ENCODE measurements at places on chromosomes 7 and 10. TPM values are rescaled to one million over a fixed set of nuclear protein-coding genes. Genes with fewer than 3 reads are reported as not detected.

DNA sequence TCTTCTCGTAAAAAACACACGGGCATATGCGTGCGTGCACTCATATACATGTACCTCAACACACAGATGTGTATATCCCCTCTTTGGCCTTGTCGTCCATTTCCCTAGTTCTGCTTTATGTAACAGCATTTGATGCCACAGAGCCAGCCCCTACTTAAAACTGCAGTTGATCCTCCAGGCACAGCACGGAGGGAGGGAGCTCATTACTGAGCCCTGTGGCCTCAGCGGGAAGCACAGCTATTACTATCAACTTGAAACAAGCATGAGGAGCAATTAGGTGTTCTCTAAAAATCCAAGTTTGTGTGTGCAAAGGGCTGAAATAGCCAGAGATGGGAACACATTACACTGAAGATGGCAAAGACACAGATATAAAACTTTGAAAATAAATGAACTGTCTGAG lies 580.9 kb downstream of the GLRX3 start:
- no peaks in the 10 kb centered on the region for H3K4me1 ChIP-seq
- H3K36me3 ChIP-seq, result no peaks in the 10 kb centered on the region
- H3K4me3 ChIP-seq, result no peak overlapping the region
- no peaks in the 10 kb centered on the region for H3K27me3 ChIP-seq

TRIM74 gene
- total RNA-seq, result not detected

GRCh38 chr7:135523146-135523545 lies 13.2 kb upstream of the CNOT4 start:
- DNase-seq, result no peak
- no peak overlapping the region for H3K27ac ChIP-seq
- peaks cover 3% of the 10 kb centered on the region for H3K27me3 ChIP-seq
- no peaks in the 10 kb centered on the region for H3K36me3 ChIP-seq

- no peak for DNase-seq
- H3K27ac ChIP-seq, result no peak overlapping the region
- no peaks in the 10 kb centered on the region for H3K36me3 ChIP-seq
- H3K27me3 ChIP-seq, result no peaks in the 10 kb centered on the region
Observed at GRCh38 chr10:10902951-10903350, 114.7 kb upstream of the CELF2 start.

IDI2 gene
- not detected for total RNA-seq

TIMM23 gene
- total RNA-seq, result 67.0 TPM

SHOC2 gene
- 29.0 TPM for total RNA-seq

CNTNAP2 gene
- total RNA-seq, result 0.05 TPM

- H3K36me3 ChIP-seq, result no peaks in the 10 kb centered on the region
- no peak overlapping the region for H3K27ac ChIP-seq
- no peaks in the 10 kb centered on the region for H3K4me1 ChIP-seq
- H3K27me3 ChIP-seq, result no peaks in the 10 kb centered on the region
Observed at GRCh38 chr7:89695241-89695640, 459.0 kb upstream of the STEAP1 start.

- no peak overlapping the region for H3K4me3 ChIP-seq
- H3K27me3 ChIP-seq, result no peaks in the 10 kb centered on the region
- H3K4me1 ChIP-seq, result no peaks in the 10 kb centered on the region
Observed at GRCh38 chr10:90167174-90168064, 466.0 kb downstream of the KIF20B start.

DNA sequence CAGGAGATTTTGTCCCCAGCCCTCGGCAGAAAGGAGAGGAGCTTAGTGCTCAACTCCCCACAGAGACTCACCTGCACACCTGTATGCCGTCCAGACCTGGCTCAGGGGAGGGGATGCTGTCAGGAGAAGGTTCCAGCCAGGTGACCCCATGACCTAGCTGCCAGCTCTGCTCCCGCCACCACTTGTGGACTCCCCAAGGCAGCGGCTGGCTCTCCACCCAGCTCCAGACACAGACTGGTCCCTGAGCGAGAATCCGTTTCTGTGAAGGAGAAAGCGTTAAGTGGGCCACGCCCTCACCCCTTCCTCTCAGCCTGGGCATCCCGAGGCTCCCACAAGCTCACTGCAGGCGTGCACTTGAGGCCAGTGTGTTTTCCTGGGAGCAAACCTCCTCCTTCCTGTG lies 76.4 kb downstream of the RGS10 start:
- H3K36me3 ChIP-seq, result no peaks in the 10 kb centered on the region
- 0 out of 2 replicates have a peak, but pooled peaks cover 10% of the 10 kb centered on the region for H3K27me3 ChIP-seq
- no peak overlapping the region for H3K4me3 ChIP-seq
- DNase-seq, result no peak
- H3K27ac ChIP-seq, result no peak overlapping the region

EPDR1 gene
- total RNA-seq, result 20.2 TPM

GRCh38 chr10:43287056-43288007 lies 20.5 kb upstream of the RASGEF1A start:
- peaks cover under 1% of the 10 kb centered on the region for H3K4me1 ChIP-seq
- H3K4me3 ChIP-seq, result no peak overlapping the region
- no peak overlapping the region for H3K27ac ChIP-seq
- no peaks in the 10 kb centered on the region for H3K36me3 ChIP-seq
- DNase-seq, result no peak
- H3K27me3 ChIP-seq, result no peaks in the 10 kb centered on the region

OR2A7 gene
- total RNA-seq, result not detected

GRCh38 chr10:7389844-7390243 lies 21.0 kb downstream of the SFMBT2 start:
- H3K4me1 ChIP-seq, result no peaks in the 10 kb centered on the region
- H3K36me3 ChIP-seq, result no peaks in the 10 kb centered on the region
- no peak for DNase-seq
- no peak overlapping the region for H3K27ac ChIP-seq
- H3K27me3 ChIP-seq, result no peaks in the 10 kb centered on the region

GRM8 gene
- 1.0 TPM for total RNA-seq

DNA sequence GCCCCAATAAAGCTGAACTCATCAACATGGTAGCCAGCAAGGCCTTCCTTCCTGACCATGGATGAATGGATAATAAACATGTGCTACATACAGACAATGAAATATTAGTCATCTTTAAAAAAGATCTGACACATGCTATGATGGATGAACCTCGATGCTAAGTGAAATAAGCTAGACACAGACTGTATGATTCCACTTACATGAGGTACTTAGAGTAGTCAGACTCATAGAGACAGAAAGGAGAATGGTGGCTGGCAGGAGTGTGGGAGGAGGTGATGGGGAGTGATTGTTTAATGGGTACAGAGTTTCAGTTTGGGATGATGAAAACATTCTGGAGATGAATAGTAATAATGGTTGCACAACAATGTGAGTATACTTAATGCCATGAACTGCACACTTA lies 114.1 kb upstream of the SORCS3 start:
- H3K36me3 ChIP-seq, result no peaks in the 10 kb centered on the region
- H3K27me3 ChIP-seq, result no peaks in the 10 kb centered on the region
- no peak overlapping the region for H3K4me3 ChIP-seq
- H3K27ac ChIP-seq, result no peak overlapping the region
- H3K4me1 ChIP-seq, result no peaks in the 10 kb centered on the region

DNA sequence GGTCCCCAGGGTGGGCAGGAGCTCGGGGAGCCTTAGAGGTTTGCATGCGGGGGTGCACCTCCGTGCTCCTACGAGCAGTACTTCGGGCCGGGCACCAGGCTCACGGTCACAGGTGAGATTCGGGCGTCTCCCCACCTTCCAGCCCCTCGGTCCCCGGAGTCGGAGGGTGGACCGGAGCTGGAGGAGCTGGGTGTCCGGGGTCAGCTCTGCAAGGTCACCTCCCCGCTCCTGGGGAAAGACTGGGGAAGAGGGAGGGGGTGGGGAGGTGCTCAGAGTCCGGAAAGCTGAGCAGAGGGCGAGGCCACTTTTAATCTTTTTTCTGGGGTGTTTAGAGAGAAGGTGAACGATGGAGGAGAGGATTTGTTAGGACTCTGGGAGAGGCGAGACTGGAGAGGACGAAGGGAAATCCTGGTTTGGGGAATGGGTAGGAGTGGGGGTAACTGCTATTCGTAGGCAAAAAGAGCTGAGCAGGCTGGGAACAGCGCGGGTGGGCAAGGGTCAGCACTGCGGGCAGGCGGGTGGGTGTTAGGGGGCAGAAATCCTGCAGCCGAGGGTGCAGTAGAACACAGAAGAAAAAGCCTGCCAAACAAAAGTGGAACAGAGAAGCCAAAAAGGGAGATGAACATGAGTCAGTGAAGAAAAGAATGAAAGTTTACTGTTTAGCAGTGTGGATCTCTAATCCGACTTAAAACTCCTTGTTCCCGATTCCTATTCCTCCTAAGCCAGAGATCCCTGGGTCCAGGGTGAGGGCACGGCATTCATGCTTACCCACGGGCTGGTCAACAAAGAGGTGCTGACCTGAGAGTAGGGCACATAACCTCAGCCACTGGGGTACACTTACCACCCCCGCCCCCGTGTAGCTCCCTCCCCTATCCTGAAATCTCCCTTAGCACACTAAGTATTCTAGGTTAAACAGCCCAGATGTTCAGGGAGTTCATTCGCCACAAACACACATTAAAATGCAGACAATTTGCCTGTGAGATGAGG lies 26.9 kb downstream of the PRSS2 start:
- no peaks in the 10 kb centered on the region for H3K36me3 ChIP-seq
- H3K4me3 ChIP-seq, result no peak overlapping the region
- H3K27me3 ChIP-seq, result peaks cover 29% of the 10 kb centered on the region
- no peaks in the 10 kb centered on the region for H3K4me1 ChIP-seq

All from SJCRH30 (cell line).